ENCODE measurements at places on chromosomes 7 and 10.

DNA sequence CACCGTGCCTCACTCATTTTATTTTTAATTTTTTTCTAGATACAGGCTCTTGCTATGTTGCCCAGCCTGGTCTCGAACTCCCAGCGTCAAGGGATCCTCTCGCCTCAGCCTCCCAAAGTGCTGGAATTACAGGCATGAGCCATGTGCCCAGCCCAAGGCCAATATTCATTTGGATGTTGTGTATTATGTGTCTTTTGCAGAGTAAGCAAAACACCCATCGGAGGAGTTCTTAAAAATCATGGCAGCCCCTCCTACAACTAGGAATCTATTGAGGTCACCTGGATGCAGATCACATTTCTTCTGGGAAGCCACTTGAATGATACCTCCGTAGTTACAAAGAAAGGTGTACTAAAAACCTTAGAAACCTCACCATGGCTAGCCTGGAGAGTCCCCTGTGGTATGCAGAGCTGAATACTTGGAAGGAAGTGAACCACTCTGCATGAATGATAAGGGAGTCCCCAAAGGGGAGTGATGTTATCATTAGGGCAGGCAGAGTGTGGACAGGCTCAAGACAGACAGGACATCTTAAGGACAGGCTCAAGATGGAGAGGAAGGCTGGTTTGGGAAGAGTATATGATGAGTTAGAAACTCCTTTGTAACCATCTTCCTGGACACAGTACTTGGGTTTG, 185.7 kb downstream of the TAX1BP1 start:
- peak; percentile 7 for DNase-seq

GRCh38 chr7:137480401-137480800, 136.9 kb upstream of the PTN start:
- no peak for DNase-seq

DNA sequence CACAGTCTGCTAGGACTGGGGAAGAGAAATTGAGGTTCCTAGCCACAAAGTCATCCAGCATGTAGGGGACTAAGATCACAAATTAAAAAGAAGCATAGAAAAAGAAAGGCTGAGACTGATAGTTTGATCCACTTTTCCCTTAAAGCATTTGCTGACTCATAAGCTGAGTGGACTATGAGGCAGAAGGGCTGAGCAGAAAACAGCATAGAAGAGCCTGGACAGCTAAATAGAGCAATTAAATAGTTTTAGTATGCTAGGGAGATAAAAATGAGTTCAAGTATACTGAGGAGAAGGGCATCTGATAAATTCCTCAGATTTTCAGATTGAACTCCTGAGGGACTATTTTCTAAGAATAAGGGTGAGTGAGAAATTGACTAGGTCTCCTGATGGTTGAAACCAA, 155.9 kb upstream of the EGR2 start:
- no peak for DNase-seq

DNA sequence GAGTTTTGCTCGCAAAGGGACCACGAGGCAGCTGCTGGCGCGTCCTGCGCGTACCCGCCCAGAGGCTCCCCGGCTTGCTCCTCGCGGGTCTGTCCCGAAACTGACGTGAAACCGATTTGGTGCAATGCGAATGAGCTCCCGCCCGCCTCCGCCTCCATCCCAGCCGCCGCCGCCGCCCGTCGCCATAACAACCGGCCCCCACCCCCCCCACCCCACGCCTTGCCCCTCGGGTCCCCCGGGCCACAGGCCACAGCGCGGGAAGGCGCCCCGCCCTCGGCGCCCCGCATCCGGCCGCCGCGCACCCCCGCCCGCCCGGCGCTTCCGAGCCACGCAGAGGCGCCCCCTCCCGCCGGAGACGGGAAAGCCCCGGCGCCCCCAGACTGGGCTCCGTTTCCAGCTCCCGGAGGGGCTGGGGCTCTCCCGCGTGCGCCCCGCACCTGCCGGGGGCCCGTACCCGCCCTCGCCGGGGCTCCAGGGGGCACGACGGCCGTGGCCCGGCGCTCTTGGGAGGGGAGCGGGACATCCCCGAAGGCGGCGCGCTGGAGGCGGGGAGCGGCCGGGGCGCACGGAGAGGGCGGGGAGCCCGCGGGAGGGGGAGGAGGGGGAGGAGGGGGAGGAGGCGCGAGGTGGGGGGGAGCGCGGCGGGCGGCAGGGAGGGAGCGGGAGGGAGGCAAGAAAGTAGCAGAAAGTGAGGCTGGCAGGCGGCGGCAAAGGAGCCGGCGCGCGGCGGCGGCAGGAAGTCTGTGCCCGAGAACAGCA, at the start of gene CAMK1D:
CAMK1D (plus strand) TSS at position 678 of the 759 bp plus-strand sequence.
- DNase-seq: peak; percentile 62

- no peak for DNase-seq
Measured at GRCh38 chr10:71494980-71495381, 98.3 kb downstream of the CDH23 start.

- no peak for DNase-seq
Measured at GRCh38 chr10:104273899-104274575, 5.1 kb downstream of the GSTO2 start.

DNA sequence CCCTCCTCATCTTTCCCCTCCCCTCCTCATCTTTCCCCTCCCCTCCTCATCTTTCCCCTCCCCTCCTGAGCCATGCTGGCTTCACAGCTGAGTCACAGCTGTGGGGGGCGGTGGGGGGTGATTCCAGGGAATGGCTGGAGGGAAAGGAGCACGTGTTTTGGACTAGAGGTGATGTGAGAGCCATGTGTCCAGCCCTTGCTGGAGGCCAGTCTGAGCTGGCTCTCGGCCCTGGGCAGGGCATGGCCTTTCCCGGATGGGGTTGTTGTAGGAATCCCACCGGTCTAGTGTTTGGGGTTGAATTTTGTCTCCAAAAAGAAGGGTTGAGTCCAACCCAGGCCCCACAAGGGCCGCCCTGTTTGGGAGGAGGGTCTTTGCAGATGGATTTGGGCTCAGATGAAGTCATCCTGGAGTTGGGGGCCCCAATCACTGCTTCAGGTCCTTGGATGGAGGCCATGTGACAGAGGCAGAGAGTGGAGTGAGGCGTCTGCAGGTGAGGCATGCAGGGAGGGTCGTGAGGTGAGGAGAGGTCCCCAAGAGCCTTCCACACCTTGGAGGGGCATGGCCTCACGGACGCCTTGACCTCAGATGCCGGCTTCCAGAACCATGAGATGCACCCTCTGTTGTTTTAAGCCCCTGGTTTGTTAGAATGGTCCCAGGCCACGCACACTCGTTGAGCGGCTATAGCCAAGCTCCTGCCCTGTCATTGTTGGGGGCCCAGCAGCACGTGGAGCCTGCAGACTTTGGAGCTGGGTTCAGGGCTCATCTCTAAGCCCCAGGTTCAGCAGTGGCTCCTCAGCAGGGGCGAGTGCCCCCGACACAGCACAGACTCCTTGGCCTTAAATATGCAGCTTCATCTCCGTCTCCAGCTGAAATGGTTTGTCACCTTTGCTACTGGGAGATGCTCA, 101.6 kb downstream of the DNAJB6 start:
- no peak for DNase-seq

DNA sequence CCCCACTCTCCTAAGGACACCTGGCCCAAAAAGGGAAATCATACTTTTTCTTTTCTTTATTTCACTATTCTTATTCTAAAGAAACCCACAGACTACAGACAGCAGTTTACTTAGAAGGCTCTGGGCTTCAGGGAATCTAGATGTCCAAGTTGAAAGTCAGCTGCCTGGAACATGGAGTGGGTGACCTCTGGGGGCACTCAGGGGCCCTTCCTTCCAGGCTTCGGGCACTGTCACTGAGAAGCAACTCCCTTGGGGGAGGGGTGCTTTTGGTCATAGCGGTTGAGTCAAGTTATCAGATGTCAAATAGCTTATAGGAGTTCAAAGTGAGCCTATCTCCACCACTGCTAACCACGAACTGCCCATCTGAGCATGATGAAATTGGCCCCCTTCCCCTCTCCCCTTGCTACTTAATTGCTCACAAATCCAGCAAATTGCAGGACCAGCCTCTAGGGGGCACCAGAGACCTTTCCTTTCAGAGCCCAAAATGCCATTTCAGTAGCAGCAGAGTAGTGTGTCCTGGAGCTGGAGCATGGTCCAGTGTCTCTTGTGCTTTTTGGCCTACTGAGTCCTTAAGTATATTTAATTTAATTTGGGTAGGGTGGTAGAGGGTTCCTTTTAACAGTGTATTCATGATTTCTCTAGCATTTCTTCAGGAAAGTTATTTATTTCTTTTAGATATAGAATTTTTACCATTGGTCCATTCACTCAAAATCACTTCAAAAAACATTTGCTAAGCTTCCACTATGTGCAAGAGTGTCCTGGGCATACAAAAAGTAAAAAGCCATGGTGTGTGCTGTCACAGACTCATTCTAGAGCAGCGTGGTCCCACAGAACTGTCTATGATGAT, 463.8 kb downstream of the KCNMA1 start:
- DNase-seq: peak; percentile 53

DNA sequence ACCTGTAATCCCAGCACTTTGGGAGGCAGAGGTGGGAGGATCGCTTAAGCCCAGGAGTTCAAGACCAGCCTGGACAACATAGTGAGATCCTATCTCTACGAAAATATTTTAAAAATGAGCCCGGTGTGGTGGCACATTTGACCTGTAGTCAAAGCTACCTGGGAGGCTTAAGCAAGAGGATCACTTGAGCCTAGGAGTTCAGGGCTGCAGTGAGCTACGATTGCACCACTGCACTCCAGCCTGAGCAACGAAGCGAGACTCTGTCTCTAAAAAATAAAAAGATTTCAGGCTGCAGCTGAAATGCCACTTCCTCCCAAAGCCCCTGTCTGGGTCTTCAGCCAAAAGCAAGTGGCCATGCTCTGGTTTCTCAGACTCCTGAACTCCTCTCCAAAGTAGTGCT, 38.7 kb upstream of the CARD11 start:
- no peak for DNase-seq

DNA sequence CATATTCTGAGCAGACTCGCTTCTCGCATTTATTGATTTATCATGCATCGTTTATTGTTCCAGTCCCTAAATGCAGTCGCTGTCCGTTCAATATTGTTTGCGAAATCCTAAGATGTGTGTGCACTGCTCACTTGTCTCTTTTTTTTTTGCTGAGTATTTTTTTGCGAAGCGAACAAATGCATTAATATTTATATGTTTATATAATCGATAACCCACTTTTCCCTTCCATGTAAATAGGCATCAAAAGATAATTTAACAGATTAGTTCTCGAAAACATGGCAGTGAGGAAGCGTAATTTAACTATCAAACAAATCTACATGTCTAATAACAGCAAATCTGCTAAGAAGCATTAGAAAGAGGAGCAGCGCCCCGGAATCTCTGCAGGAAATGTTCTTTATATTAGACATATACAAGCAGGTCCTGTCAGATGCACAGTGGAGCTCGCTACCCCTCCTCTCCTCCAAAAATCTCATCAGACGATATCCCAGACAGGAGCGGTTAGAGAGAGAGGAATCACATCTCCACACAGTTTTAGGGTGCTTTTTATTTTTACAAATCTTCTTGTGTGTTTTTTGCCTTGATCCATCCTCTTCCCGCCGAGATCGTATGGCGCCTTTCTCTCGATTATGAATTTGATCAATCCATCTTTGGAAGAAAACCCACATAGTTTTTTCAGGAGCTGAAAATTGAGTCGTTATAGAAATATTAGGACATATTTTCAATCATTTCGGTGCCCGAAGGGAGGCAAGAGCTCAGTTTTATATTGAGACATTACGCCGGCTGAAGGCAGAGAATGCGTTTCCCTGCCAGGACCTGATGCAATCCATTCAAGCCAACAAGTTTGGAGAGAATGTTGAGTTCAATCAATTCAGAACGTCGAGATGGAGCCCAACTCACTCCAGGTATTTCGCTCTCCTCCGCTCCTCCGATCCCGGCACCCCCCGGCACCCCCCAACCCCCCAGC, at the start of gene ARID5B:
ARID5B (plus strand) TSS at position 871 of the 964 bp plus-strand sequence; CDS start at position 882, 11 bp downstream.
- DNase-seq: no peak

GRCh38 chr7:6590645-6591110, 857 bp downstream of the INTS15 start:
- DNase-seq: no peak

- DNase-seq: no peak
Measured at GRCh38 chr7:50832744-50833143, 50.0 kb upstream of the GRB10 start.

- DNase-seq: no peak
Measured at GRCh38 chr10:121942749-121943416, 15.1 kb upstream of the ATE1 start.

DNA sequence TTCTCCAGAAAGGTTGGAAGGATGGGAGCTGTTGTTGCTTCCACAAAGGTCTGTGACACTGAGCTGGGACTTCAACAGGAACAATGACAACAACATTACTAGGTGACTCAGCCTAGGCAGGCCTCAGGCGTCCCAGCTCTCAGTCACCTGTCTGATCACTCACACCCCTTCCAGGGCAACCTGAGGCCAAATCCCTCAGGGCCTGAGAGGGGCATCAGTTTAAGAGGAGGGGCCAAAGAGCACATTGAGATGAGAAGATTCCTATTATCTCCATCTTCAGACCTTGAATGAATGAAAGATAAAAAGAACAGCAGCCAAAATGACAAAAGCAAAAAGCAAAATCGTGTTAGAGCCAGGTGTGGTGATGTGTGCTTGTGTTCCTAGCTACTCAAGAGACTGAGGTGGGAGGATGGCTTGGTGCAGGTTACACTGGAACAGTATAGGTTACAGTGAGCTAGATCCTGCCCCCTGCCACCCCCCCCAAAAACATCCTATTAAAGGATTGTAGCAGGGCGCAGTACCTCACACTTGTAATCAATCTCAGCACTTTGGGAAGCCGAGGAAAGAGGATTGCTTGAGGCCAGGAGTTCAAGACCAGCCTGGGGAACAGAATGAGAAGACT, at the start of gene ATG9B:
ATG9B (minus strand) TSS at position 60 of the 622 bp plus-strand sequence. CDS start 71 bp downstream, outside the sequence.
- DNase-seq: no peak

DNA sequence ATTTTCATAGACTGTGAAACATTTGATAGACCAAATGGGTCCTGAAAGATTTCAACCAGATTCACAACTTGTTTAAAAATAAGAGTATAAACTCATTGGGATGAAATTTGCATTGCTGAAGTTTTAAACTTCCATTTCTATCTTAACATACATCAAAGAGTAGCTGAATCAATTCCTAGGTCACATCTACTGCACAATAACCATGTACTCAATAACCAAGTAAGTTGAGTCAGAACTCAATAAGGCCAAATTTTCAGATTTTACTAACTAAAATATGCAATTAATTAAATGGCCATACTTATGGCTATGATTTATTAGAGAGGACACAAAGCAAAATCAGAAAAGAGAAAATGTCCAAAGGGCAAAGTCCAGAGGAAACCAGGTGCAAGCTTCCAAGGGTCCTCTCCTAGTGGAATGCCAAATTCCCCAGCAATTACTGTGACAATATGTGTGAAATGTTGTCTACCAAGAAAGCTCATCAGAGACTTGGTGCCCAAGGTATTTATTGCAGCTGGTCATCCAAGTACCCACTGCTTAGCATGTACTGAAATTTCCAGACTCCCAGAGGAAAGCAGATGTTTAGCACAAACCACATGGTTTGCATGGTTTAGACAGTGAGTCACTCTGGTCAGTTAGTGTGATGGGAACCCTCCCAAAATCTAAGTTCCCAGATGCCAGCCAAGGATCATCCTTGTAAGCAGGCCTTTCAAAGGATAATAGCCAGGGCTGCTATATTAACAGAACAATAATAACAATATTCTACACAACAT, 238.9 kb downstream of the IPMK start:
- DNase-seq: no peak

DNA sequence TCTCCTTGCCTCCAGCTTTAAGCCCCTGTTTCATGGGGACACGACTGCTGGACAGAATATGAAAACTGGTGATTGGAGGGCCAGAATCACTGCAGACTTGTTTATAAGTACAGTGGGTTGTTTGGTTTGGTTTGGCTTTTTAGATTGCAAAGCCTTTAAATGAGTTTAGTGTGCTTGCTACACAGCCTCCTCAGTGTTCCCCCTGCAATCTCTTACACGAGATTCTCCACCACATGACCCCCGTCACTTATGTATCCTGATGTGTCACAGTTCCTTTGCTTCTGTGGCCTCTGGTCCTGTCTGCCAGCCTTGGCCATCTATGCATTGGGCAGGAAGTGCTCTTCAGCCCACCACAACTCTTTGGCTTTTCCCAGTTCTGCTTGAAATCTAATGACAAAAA, 103.7 kb upstream of the ANKRD1 start:
- DNase-seq: no peak

Data from CMK (cell line).